ENCODE measurements at places on chromosomes 4 and X. TPM values are rescaled to one million over a fixed set of nuclear protein-coding genes. Genes with fewer than 3 reads are reported as not detected.

The PRRG3 gene
- not detected for total RNA-seq

The MTNR1A gene
- not detected for total RNA-seq

The GUCY1A1 gene
- not detected for total RNA-seq

The AFM gene
- total RNA-seq = 0.07 TPM

The STK32B gene
- 0.18 TPM for total RNA-seq

The VEGFC gene
- total RNA-seq = not detected

The CXCL8 gene
- 3.3 TPM for total RNA-seq

The NEIL3 gene
- 12.9 TPM for total RNA-seq

The CT55 gene
- total RNA-seq = 50.9 TPM

The IL21 gene
- total RNA-seq = 0.18 TPM

The KLHL5 gene
- total RNA-seq = 21.0 TPM

The HSFX2 gene
- total RNA-seq = 0.11 TPM

The ADAM29 gene
- not detected for total RNA-seq

The PAGE2B gene
- total RNA-seq = 8.6 TPM

The SYNPO2 gene
- total RNA-seq = 0.18 TPM

DNA sequence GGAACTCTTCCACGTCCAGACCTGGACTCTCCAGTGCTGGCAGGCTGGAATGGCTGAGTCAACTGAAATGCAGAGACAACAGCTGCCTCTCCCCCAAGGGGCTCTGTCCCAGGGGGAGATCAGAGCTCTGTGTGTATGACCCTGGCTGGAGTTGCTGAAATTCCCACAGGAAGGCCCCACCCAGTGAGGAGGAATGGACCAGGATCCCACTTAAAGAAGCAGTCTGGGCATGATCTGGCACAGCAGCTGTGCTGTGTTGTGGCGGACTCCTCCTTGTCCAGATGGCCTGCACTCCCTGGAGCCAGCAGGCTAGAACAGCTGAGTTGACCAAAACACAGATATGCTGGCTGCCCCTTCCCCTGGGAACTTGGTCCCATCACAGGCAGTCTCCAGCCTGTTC is 25.4 kb downstream of the C4orf17 start:
- DNase-seq = no peak

DNA sequence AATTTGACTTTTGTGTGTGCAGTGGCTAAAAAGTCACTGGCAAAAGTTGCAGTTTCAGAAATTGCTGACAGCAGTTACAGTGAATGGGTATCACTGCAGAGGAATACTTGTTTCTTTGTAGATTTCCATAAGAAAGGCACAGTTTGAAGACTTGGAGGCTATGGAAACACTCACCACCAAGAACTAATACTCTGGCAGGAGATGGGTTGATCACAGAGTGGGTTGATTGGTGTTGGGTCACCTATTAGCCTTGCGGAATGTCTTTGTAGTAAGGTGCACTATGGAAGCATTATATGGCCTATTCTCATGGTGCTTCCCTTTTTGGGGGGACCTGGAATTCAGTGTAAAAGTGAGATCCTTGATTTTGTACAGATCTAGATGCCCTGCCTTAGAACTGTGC is 502.8 kb downstream of the CFAP47 start:
- DNase-seq = no peak

DNA sequence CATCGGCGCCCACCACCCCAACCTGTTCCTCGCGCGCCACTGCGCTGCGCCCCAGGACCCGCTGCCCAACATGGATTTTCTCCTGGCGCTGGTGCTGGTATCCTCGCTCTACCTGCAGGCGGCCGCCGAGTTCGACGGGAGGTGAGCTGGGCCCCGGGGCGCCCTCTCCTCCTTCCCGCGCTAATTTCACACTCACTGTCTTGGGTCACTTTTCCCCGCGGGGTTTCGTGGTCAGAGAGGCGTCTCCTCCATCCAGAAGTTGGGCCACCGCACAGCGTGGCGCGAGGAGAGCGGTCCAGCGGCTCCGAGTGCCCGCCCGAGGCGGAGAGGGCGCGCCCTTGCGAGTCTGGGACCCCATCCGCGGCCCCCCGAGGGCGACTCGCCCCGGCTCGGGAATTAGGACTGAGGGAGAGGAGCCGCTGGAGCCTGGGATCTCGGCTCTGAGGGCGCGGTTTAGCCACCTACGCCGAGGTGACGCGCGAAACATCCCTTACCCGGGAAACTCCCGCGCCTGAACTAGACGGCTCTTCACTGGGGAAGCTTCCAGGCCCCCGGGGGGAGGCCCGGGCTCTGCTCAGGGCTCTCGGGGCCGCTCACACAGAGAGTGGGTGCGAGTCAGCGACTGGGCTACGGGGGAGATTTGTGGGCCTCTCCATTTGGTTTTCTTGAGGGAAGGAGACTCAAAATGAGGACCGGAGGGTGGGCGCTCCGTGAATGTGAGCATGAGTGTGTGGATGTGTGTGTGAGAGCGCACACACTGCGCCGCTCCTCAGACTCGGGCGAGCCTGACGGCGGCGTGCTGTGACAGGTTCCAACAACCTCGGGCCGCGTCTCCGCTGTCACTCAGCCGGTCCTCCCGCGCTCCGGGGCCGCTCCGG is 551 bp downstream of the NPNT start:
- DNase-seq = no peak

DNA sequence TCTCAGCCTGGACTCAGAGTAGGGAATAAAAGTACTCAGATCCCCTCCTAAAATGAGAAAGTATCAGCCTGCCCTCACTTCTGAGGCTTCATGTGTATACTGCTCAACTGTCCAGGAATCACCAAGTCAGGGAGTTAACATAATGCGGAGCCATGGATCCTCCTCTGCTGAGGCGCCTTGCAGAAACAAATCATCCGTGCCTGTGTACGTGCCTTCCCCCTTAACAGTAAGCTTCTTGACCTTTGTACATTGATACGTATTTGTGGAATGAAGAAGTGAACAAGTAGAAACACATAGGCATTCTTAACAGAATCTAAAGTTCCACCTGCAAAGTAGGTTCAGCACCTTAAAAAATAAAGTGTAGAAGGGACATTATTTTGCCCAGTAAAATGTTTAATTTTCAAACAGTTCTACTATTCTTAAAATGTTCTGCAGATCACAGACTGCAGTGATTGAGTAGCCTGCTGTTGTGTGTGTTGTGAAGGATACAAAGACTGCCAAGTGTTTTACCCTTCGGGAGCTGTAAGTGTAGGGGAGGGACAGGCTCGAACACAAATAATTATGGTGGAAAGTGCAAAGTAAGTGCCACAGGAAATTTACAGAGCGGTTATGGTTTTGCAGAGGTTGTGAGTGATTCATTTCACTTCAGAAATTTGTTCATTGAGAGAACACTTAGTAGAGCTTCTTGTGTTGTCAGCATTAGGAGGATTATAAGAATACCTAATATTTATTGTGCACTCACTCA is 61.9 kb downstream of the ARHGAP10 start:
- DNase-seq = no peak

- no peak for DNase-seq
Observed at GRCh38 chrX:132231587-132231986, 12.3 kb upstream of the RAP2C start.

DNA sequence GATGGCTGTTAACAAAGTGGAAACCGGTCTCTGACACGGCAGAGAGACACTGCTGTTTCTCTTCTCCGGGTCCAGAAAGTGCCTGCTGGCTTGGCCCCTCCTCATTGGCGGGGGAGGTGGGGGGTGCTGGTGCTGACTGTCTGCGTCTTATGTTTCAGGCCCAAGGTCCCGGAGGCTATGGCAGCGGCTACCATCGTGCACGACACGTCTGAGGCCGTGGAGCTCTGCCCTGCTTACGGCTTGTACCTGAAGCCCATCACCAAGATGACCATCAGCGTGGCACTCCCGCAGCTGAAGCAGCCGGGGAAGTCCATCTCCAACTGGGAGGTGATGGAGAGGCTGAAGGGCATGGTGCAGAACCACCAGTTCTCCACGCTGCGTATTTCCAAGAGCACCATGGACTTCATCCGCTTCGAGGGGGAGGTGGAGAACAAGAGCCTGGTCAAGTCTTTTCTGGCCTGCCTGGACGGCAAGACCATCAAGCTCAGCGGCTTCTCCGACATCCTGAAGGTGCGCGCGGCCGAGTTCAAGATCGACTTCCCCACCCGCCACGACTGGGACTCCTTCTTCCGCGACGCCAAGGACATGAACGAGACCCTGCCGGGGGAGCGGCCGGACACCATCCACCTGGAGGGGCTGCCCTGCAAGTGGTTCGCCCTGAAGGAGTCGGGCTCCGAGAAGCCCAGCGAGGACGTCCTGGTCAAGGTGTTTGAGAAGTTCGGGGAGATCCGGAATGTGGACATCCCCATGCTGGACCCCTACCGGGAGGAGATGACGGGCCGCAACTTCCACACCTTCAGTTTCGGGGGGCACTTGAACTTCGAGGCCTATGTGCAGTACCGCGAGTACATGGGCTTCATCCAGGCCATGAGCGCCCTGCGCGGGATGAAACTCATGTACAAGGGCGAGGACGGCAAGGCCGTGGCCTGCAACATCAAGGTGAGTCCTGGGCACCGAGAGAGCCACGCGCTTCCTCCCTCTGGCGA is 2.2 kb downstream of the AKAP17A start:
- DNase-seq = no peak

- no peak for DNase-seq
Observed at GRCh38 chrX:39941332-39941920, 156.3 kb downstream of the BCOR start.

GRCh38 chrX:115390078-115390477 is 100.6 kb downstream of the LUZP4 start:
- DNase-seq = no peak

GRCh38 chr4:5750946-5751665 is 40.1 kb downstream of the EVC start:
- DNase-seq = no peak

DNA sequence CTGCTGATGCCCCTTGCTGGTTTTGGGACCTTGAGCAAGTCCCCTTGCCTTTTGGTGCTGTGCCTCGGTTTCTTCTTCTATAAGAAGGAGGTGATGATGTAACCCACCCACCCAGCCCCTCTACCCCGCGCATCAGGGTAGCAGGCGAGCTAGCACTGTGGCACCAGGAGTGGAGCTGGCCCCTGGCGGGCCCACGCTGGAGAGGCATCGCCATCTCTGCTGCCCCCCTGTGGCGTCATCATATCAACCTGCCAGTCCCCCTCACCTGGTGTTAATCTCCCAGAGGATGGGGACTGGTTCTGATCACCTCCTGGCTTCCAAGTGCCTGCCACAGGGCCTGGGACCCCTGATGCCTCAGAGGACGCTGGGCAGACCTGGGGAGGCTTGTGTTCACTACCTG is 6.3 kb upstream of the SORCS2 start:
- DNase-seq = peak; percentile 17

GRCh38 chr4:59565836-59566235 is 1634.3 kb upstream of the ADGRL3 start:
- DNase-seq = no peak

- DNase-seq = peak; percentile 27
Observed at GRCh38 chr4:73068491-73069337, 802 bp downstream of the COX18 start.

DNA sequence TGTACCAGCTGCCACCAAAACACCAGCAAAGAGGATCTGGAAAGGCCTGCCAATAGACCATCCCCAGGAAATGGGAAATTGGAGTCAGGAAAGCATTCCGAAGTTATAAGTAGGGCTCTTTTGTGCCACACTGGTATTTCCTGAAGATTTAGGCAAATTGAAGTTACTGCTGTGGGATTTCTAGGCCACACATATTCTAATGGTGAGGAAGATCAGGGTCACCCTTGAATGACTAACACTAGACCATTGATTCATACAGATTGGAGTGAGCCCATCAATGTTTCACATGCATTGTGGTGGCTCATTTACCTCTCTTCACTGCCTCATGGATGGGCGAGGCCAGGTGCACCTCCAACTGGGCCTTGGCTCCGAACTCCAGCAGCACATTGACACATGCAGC is 22.6 kb downstream of the ASB11 start:
- DNase-seq = no peak

- DNase-seq = no peak
Observed at GRCh38 chr4:122012735-122013134, 60.9 kb upstream of the TRPC3 start.

DNA sequence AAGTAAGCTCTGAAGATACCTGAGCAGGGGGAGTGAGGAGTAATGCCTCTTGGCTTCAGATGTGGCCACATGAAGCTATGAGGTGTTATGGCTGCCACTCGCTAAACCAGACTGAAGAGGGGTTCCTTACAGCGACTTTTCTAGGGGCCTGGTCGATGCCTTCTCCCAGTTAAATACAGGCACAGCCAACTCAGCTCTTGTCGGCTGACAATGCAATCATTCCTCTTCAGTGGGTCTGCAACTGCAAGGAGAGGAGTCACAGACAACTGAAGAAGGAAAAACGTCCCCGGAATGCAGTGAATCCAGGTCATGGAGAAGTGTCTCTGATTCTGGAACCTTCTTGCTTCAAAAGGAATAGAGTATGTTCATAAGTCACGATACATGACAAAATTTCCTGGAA is 106.4 kb downstream of the RNF150 start:
- no peak for DNase-seq

DNA sequence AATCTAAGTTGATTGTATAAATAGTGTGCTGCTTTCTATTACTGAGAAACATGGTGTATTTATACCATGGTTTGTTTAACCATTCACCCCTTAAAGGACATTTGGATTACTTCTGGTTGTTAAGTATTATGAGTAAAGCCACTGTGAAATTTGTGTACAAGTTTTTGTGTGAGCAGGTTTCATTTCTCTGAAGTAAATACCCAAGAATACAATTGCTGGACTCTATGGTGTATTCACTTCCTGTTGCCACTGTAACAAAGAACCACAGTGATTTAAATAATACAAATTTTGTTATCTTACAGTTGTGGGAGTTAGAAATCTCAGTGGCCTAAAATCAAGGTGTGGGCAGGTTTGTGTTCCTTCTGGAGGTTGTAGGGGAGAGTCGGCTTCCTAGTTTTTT is 869.6 kb downstream of the CCSER1 start:
- no peak for DNase-seq

GRCh38 chr4:176654565-176655216 is 138.0 kb downstream of the VEGFC start:
- no peak for DNase-seq

- no peak for DNase-seq
Observed at GRCh38 chr4:153081693-153082092, 122.5 kb upstream of the TRIM2 start.

DNA sequence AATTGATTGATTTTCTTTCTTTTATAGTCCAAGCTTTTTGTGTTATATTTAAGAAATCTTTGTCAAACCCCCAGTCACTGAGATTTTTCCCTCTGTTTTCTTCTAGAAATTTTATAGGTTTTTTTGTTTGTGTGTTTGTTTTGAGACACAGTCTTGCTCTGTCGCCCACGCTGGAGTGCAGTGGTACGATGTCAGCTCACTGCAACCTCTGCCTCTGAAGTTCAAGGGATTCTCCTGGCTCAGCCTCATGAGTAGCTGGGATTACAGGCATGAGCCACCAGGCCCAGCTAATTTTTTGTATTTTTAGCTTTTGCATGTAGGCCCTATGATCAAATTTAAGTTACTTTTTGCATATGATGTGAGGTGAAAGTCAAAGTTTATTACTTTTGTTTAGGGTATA is 20.9 kb upstream of the FBXW7 start:
- DNase-seq = no peak
